ENCODE measurements at places on chromosomes 12 and 14.

DNA sequence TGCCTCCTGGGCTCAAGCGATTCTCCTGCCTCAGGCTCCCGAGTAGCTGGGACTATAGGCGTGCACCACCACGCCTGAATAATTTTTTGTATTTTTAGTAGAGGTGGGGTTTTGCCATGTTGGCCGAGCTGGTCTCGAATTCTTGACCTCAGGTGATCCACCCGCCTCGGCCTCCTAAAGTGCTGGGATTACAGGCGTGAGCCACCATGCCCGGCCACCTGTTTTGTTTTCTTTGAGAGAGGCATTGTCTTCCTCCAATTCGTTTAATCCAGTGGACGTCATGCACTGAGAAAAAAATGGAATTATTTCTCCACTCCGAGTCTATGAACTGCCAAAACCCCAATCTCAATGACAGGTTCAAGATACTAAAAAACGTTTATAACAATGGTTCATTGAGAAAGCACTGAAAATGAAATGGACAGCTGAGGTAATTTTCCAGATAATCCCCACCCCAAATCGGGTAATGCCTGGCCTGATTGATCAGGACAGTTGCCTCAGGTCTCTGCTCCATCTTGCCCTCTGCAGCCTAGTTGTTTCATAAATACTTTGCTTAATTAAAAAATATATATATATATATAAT is 132.7 kb upstream of the PARP11 start:
- no peak for DNase-seq

- DNase-seq, result no peak
These were observed 29.2 kb downstream of the GNS start for GRCh38 chr12:64729909-64730587.

DNA sequence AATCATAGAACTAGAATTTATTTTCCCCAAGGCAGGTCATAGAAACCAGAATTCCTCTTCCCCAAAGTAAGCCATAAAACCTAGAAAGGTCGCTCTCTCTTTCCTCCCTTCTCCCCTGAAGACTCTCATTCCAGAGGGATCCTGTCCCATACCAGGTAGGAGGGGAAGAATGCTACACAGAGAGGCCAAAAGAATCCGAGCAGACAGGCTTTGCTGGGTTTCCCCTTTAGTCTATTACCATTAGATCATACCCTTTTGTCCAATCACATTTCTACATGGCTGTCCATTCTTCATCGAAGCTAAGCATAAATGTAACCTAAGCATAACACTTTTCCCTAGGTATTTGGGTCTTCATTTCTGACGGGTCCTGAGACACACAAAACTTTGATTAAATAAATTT is 204.5 kb downstream of the SPTSSA start:
- DNase-seq, result no peak

GRCh38 chr12:7207866-7208625 is 18.6 kb downstream of the PEX5 start:
- DNase-seq, result no peak

DNA sequence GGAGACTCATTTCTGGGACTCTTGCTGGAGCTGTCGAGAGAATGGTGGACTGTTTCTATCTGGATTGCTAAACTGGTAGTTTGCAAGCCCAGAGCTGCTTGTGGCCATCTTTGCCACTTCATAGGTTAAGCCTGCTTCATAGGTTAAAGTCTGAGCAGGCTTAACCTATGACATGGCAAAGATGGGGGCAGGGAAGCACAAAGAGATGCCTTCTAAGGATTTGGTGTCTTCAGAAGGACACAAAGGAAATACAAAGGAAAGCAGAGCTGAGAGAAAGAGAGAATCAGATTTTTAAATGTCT is 78.4 kb upstream of the MAX start:
- DNase-seq, result no peak

DNA sequence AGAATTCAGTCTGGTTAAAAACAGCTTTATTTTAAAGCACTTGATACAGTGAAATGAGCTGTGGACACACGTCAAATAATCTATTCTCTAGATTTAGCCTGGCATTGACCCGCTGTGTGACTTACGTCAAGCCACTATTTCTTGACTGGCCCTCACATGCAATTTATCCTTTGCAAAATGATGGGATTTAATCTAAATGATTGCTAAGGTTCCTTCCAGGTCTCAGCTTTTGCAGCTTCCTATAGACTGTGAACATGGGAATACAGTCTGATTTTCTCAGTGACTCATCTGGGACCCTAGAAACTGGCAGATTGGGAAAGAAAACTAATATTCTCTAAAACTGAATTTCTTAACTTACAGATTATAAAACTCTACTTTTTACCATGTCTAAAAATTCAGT is 409.1 kb downstream of the RAD51B start:
- no peak for DNase-seq

DNA sequence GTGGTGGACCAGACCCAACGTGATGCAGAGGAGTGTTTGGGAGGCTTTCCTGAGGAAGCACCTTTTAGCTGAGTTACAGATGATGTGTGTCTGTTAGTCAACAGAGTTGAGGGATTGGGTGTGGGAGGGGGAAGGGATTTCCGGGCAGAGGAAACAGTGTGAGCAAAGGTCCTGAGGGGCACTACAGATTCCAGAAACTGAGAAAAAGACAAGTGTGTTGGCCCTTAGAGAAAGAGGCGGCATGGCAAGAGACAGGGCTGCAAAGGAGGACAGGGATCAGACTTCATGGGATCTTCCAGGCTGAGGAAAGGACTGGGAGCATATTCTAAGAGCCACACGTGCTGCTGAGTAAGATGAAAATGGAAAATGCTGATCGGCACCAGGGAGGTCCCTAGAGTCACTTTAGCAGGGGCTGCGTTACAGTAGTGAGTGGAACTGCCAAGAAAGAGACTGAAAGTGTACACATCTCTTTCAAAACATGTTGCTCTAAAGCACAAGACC is 9.4 kb upstream of the RPS6KL1 start:
- DNase-seq, result no peak

DNA sequence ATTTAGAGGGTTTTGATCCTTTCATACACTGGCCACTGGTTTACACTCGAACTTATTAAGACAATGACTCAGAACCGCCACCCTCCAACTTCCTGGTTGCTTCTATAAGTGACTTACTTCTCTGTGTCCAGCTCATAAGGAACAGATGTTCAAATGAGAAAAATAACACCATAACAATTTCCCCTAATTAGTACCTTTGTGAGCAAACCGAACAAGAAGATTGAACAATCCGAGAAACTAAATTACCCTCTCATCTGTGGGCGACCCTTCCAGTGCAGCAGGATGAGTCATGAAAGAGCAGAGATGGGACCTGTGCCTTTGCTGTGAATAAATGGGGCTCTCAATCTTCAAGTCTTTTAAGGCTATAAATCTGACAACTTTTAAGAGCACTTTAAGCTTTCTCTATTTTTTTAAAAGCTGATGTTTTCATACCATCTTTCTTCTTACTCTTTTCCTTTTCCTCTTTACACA is 146.8 kb upstream of the RASSF8 start:
- no peak for DNase-seq

DNA sequence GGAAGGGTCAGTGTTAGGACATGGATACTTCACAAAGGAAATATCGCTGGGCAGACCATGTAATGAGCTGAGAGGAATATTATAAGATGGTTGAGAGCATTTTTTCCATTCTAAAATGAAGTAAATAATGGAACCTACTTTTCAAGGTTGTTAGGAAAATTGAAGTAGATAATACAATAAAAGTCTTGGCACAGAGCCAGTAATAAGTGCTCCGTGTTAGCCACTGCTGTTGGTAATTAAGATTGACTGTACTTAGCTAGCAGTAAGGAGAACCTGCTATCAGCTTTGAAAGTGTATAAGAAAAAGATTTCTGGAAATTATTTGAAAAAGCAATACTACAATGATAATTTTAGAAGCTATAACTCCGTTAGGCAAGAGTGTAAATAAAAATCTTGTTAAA is 77.6 kb downstream of the SCAF11 start:
- DNase-seq, result no peak

DNA sequence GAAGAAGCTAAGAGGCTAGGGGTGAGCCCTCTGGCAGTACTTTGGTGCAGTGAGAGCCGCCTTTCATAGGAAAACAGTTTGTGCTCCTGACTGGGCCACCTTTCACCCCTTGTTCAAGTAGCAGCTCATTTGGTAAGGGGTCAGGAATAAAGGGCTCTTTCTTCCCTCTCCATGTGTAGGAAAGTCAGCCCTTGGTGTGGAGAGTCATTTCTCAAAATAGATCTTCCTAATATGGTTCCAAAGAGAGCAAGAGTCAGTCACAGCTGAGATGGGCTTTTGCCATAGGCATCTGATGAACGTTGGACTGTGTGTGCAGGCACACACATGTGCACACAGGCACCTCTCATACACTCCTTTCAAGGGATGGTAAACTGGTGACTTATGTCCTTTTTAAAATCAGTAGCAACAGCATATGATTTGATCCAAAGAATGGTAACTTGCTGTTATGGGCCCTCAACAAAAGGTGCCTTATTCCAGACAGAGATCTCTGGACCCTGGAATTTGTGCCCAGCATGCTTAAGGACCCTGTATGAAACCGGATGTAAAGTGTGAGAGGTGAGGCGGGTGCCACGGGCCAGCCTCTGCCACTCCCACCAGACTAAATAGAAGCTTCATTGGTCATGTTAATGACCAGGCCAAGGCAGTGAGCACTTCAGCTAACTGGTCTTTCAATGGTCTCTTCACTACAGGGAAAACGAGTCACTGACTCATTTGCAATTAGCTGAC is 16.7 kb upstream of the RIC8B start:
- no peak for DNase-seq

DNA sequence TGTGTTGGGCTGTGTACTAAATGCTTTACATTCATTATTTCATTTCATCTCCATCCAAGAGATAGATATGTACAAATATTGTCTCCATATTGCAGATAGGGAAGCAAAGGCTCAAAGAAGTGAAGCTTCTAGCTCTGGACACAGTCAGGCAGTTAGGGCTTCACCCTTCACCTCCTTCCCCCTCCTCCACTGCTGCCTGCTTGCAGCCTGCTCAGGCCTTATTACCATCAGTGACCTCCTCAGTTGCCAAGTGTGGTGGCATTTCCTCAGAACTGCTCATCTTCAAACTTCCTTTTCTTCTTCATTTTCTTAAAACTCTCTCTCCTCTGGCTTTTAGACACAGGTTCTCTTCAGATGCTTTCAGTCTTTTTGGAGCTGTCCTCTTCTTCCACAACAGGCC is 4.7 kb upstream of the GPATCH2L start:
- DNase-seq, result no peak

DNA sequence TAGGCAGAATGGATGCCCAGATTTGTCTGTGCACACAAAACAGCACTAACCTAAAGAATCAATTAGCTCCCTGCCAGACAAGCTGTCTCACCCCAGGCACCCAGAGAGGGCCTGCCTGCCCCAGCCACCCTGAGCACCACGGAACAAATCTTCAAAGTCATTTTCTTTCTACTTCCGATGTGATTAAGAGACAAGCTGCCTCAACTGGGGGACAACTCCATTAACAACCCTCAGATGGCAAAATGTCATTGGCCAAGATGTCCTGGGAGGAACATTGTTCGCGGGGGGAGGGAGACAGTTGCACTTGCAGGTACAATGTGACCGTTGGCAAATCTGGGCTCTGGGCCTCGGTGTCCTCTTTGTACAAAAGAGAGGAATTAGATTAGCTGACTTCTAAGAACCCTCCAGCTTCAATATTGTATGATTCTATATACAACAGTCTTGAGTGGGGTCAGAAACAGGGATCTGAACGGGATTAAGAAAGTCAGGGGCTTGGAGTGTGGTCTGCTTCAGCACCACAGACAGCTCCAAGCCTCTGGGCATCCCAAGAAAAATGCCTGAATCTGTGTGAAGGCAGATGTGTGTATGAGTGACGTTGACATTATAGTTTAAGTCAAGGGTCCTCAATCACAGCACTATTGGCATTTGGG is 42.8 kb upstream of the CMKLR1 start:
- no peak for DNase-seq

GRCh38 chr14:101506211-101506925 is 54.9 kb upstream of the DIO3 start:
- no peak for DNase-seq

GRCh38 chr14:36981832-36982529 is 190.4 kb downstream of the SLC25A21 start:
- peak; percentile 56 for DNase-seq

DNA sequence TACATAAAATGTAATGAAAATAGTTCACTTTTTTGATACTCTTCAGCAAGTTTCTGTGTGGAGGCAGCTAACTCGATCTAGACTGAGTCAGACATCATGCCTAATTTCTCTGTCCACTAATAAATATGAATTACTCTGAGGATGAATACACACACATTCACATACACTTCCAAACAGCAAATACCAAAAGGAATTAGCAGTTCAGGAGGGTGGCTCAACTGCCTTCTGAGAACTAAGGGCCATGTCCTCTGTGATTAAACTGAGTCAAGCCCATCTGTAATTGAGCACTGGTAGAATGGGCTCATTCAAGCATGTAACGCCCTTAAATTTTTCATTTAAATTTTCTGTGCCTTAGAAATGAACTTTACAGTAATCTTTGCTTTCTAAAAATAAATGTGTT is 242.5 kb downstream of the AKAP6 start:
- no peak for DNase-seq

DNA sequence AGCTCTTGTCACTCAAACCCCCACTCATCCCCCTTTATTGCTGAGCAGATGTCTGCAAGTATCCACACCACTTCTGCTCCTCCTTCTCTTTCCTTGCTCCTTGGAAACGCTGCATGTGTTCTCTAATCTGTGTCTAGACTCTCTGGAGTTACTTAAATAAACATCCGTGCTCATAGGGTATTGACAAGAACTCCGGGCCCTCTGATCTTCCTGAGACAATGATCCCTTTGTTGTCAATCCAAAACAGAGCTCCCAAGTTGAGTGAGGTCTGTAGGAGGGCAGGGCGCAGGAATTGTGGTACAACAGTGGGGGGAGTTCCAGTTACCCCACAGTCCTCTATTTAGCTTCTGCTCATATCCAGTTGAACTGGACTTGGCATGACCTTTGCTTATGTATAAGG is 489.0 kb downstream of the SNAPC1 start:
- DNase-seq, result no peak

DNA sequence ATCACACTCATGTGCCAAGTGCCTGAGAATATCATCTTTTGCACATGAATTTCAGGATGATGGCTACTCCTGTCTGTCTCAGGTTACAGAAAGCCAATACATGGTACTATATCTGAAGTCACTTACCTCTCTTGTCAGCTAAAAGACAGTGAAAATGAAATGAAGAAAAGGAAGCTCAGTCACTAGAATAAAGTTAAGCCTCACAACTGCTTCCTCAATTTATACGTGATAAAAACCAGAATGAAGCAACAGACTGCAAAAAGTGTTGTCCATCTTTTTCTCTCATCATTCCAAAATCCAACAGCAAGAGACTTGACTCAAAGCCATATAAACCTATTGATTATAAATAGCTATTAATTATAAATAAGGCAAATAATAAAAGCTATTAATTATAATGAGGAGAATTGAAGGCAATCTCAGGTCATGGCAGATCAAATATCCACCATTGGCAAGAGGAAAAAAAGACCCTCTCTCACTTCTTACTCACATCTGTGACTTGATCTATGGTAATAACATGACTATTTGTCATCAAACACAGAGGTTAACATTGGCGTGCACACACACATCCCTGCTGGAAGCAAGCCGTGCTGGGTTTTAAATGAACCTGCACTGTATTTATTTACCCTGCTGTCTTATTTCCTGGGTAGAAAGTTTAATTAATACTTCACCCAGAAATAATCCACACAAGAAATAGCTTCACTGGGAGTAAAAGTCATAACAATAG is 10.0 kb downstream of the NIN start:
- no peak for DNase-seq

Data from amniotic stem cell (primary cell).